ENCODE measurements at places on chromosomes 2 and 18. TPM values are rescaled to one million over a fixed set of nuclear protein-coding genes. Genes with fewer than 3 reads are reported as not detected.

DNA sequence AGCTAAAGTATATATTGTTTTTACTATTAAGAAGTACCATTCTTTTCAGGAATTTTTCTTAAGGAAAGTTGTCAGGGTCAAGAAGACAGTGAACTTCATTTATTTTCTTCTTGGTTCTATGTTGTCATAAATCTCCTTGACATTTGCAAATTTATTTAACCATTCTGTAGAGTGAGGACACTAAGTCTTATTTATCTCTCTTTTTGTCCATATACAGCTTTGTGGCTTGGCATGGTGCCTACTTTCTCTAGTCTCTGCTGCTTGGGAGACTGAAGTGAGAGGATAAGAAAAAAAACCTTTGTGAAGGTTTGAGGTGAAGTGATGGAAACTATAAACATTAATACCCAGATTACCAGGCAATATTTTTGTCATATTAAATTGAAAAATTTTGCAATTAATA is 1389.4 kb downstream of the SUCLG1 start:
- no peaks in the 10 kb centered on the region for H3K27me3 ChIP-seq
- DNase-seq = no peak
- no peak overlapping the region for H3K4me3 ChIP-seq
- H3K4me1 ChIP-seq = no peaks in the 10 kb centered on the region
- no peak overlapping the region for H3K27ac ChIP-seq

The LYG2 gene
- total RNA-seq = not detected

DNA sequence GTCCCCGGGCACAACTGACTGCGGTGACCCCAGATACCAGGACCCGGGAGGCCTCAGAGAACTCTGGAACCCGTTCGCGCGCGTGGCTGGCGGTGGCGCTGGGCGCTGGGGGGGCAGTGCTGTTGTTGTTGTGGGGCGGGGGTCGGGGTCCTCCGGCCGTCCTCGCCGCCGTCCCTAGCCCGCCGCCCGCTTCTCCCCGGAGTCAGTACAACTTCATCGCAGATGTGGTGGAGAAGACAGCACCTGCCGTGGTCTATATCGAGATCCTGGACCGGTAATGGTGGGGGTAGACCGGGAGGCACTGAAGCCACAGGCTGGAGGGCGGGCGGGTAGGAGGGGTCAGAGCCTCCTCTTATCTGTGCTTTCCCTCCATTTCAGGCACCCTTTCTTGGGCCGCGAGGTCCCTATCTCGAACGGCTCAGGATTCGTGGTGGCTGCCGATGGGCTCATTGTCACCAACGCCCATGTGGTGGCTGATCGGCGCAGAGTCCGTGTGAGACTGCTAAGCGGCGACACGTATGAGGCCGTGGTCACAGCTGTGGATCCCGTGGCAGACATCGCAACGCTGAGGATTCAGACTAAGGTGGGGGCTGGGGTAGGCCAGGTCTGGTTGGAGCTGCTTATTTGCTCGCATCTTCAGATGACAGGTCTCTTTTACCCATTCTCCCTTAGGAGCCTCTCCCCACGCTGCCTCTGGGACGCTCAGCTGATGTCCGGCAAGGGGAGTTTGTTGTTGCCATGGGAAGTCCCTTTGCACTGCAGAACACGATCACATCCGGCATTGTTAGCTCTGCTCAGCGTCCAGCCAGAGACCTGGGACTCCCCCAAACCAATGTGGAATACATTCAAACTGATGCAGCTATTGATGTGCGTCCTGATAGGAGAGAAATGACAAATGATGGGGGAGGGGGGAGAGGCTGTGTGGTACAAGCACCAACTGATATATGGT is 780 bp downstream of the HTRA2 start:
- H3K36me3 ChIP-seq = no peaks in the 10 kb centered on the region
- no peaks in the 10 kb centered on the region for H3K27me3 ChIP-seq
- DNase-seq = no peak
- H3K4me3 ChIP-seq = peak overlapping the region; percentile 75
- H3K27ac ChIP-seq = peak overlapping the region; percentile 92

The ACTG2 gene
- 54.6 TPM for total RNA-seq

- H3K4me1 ChIP-seq = no peaks in the 10 kb centered on the region
- H3K27me3 ChIP-seq = no peaks in the 10 kb centered on the region
- no peak overlapping the region for H3K4me3 ChIP-seq
Measured at GRCh38 chr2:133936601-133937000, 317.3 kb upstream of the MGAT5 start.

DNA sequence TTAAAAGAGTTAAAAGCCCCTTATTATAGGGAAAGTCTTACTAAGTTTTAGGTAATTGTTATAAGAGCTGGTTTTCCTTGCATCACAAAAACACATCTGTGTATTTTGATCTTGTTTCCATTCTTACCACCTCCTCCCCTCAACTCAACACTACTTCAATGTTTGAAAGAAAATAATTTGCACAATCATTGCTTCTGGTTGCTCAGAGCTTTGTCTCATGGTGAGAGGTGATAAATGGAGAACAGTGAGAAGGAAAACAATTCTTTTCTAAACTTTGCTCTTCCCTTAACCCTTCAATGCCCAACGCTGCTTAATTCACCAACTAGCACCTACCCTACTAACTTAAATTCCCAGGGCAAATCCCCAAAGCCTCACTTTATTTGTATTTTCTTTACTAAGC is 268.1 kb upstream of the LINC00305 start:
- H3K4me3 ChIP-seq = no peak overlapping the region
- no peaks in the 10 kb centered on the region for H3K27me3 ChIP-seq
- no peaks in the 10 kb centered on the region for H3K4me1 ChIP-seq
- no peaks in the 10 kb centered on the region for H3K36me3 ChIP-seq
- no peak for DNase-seq
- H3K27ac ChIP-seq = no peak overlapping the region

DNA sequence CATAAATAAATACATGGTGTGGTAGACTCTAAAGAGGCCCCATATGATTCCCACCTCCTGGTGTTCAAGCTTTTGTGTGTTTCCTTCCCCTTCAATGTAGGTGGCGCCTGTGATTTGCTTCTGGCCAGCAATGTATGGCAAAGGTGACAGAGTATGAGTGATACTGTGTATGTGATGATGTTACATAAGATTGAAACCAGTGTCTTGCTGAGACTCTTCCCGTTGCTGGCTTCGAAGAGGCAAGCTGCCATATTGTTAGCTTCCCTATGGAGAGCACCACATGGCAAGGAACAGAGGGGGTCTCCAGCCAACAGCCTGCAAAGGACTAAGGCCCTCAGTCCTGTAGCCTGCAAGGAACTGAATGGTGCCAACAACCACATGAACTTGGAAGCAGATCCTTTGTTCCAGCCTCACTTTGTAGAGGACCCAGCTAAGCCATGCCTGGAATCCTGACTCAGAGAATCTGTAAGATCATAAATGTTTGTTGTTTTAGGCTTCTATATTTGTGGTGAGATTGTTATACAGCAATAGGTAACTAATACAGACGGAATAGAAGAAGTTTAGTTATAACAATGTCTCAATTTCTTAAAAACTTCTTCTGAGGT is 1.7 kb upstream of the SMAD4 start:
- no peak overlapping the region for H3K27ac ChIP-seq
- no peaks in the 10 kb centered on the region for H3K4me1 ChIP-seq
- H3K4me3 ChIP-seq = peak overlapping the region; percentile 15
- H3K36me3 ChIP-seq = no peaks in the 10 kb centered on the region
- H3K27me3 ChIP-seq = no peaks in the 10 kb centered on the region

DNA sequence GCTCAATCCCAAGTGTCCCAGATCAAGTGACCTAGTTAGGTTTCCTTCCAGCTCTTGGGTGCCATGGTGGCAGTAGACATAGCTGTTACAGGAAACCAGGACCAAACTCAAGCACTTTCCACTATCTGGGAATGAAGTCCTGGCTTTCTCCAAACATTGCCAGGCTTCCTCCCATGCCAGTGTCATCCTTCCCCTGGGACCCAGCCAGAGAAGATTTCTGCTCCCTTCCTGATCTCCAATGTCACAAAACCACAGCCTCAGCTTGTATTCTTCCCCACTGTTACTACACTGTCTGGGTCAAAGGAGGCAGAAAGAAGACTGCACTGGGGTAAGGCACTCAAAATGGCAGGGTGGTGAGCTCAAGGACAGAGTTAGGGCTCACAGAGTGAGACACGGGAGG is 347.1 kb downstream of the TNS1 start:
- peak overlapping the region; percentile 45 for H3K27ac ChIP-seq
- H3K4me3 ChIP-seq = no peak overlapping the region
- no peaks in the 10 kb centered on the region for H3K4me1 ChIP-seq
- H3K36me3 ChIP-seq = no peaks in the 10 kb centered on the region
- no peaks in the 10 kb centered on the region for H3K27me3 ChIP-seq
- no peak for DNase-seq

DNA sequence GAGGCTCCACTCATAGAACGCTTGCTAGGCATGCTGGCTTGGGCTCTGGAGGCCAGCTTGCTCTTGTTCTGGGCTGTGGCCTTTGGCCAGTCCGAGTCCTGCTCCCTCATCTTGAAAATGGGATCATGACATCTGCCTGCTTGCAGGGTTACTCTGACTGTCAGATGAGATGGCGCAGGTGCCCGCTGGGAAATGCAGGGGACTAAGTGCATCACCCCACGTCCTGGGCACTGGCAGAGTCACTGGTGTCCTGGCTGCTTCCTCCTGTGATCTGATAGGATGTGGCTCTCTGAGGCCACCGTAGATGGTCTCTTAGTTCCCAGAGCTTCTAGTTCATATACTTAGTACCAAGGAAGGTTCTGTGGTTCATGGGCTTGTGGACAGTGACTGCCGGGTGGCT is 18.5 kb downstream of the LDLRAD4 start:
- H3K36me3 ChIP-seq = no peaks in the 10 kb centered on the region
- peak; percentile 16 for DNase-seq
- H3K4me1 ChIP-seq = peaks cover 4% of the 10 kb centered on the region
- peak overlapping the region; percentile 82 for H3K27ac ChIP-seq
- H3K27me3 ChIP-seq = no peaks in the 10 kb centered on the region
- no peak overlapping the region for H3K4me3 ChIP-seq

The REG1A gene
- total RNA-seq = not detected

The UGT1A10 gene
- total RNA-seq = not detected

- peaks cover 36% of the 10 kb centered on the region for H3K27me3 ChIP-seq
- no peak for DNase-seq
- H3K36me3 ChIP-seq = no peaks in the 10 kb centered on the region
- H3K4me3 ChIP-seq = peak within 1 kb of the TSS; percentile 72
- no peaks in the 10 kb centered on the region for H3K4me1 ChIP-seq
Measured at GRCh38 chr2:136765256-136766072, at the start of gene THSD7B. Gene THSD7B (plus strand): TSS chr2:136765545. CDS start chr2:136882179, 116,634 bp downstream.

DNA sequence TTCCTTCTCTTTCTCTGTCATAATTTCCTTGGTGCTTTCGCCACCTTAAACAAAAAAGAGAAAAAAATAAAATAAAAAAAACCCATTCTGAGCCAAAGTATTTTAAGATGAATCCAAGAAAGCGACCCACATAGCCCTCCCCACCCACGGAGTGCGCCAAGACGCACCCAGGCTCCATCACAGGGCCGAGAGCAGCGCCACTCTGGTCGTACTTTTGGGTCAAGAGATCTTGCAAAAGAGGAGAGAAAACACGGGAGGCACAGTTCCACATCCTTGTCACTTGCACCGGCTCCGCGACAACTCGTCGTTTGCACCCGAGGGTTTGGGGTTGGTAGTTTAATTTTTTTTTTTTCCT is 1.8 kb upstream of the SP9 start:
- DNase-seq = no peak
- H3K27me3 ChIP-seq = peaks cover 99% of the 10 kb centered on the region
- no peak overlapping the region for H3K27ac ChIP-seq
- H3K36me3 ChIP-seq = no peaks in the 10 kb centered on the region
- no peak overlapping the region for H3K4me3 ChIP-seq
- peaks cover 10% of the 10 kb centered on the region for H3K4me1 ChIP-seq

- no peak overlapping the region for H3K4me3 ChIP-seq
- no peaks in the 10 kb centered on the region for H3K27me3 ChIP-seq
- H3K36me3 ChIP-seq = no peaks in the 10 kb centered on the region
- no peak for DNase-seq
- no peaks in the 10 kb centered on the region for H3K4me1 ChIP-seq
- H3K27ac ChIP-seq = no peak overlapping the region
Measured at GRCh38 chr2:232133078-232133477, 171.6 kb downstream of the DIS3L2 start.

The MC4R gene
- total RNA-seq = not detected

- peaks cover 5% of the 10 kb centered on the region for H3K36me3 ChIP-seq
- no peaks in the 10 kb centered on the region for H3K27me3 ChIP-seq
- no peak for DNase-seq
- H3K27ac ChIP-seq = peak overlapping the region; percentile 99
- H3K4me3 ChIP-seq = peak overlapping the region; percentile 69
Measured at GRCh38 chr2:43224571-43225092, 1.8 kb downstream of the ZFP36L2 start.

The GALNT3 gene
- 36.7 TPM for total RNA-seq

- H3K4me1 ChIP-seq = no peaks in the 10 kb centered on the region
- no peak for DNase-seq
- H3K27ac ChIP-seq = no peak overlapping the region
- H3K4me3 ChIP-seq = no peak overlapping the region
- H3K27me3 ChIP-seq = no peaks in the 10 kb centered on the region
- no peaks in the 10 kb centered on the region for H3K36me3 ChIP-seq
Measured at GRCh38 chr2:8513601-8514273, 168.1 kb upstream of the ID2 start.

GRCh38 chr2:65999103-65999502 is 435.8 kb upstream of the MEIS1 start:
- no peaks in the 10 kb centered on the region for H3K4me1 ChIP-seq
- no peaks in the 10 kb centered on the region for H3K27me3 ChIP-seq

GRCh38 chr2:218405746-218406208 is 6.1 kb downstream of the CTDSP1 start:
- peak overlapping the region; percentile 21 for H3K4me3 ChIP-seq
- H3K36me3 ChIP-seq = no peaks in the 10 kb centered on the region
- DNase-seq = no peak
- peaks cover 17% of the 10 kb centered on the region for H3K4me1 ChIP-seq
- H3K27me3 ChIP-seq = no peaks in the 10 kb centered on the region
- H3K27ac ChIP-seq = peak overlapping the region; percentile 91

DNA sequence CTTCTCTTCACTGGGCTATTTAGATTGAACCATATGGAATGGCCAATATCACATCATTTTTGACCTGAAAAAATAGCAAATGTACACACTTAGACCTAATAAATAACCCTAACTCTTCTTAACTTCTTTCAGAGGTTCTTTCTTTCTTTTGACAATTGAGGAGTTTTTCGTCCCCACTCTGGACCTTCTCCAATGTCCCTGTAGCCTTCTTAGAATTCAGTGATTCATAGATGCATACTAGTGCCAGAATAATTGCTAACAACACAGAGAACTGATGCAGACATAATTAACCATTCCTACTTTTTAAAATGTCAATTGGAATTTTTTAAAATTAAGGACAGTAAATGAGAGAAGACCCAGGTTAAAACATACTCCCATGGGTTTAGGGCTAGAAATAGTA is 20.0 kb downstream of the DAPL1 start:
- no peaks in the 10 kb centered on the region for H3K27me3 ChIP-seq
- DNase-seq = no peak
- no peaks in the 10 kb centered on the region for H3K36me3 ChIP-seq
- H3K27ac ChIP-seq = no peak overlapping the region
- no peaks in the 10 kb centered on the region for H3K4me1 ChIP-seq
- H3K4me3 ChIP-seq = no peak overlapping the region

- no peaks in the 10 kb centered on the region for H3K27me3 ChIP-seq
- no peaks in the 10 kb centered on the region for H3K4me1 ChIP-seq
- no peaks in the 10 kb centered on the region for H3K36me3 ChIP-seq
- H3K27ac ChIP-seq = no peak overlapping the region
- no peak overlapping the region for H3K4me3 ChIP-seq
Measured at GRCh38 chr2:208654056-208654455, 247.5 kb downstream of the PTH2R start.
